Activated CD8-positive, alpha-beta T cell treated with anti-CD3 and anti-CD28 coated beads for 36 hours (primary cell): ENCODE measurements at places on chromosomes 4 and X. TPM values are rescaled to one million over a fixed set of nuclear protein-coding genes. Genes with fewer than 3 reads are reported as not detected.

Gene TENT5D
- total RNA-seq: not detected

Gene SHROOM4
- not detected for total RNA-seq

Gene CFAP299
- not detected for total RNA-seq

Gene SYNPO2
- 0.18 TPM for total RNA-seq

- H3K4me1 ChIP-seq: no peaks in the 10 kb centered on the region
- DNase-seq: no peak
- no peaks in the 10 kb centered on the region for H3K36me3 ChIP-seq
- no peak overlapping the region for H3K4me3 ChIP-seq
- H3K27me3 ChIP-seq: no peaks in the 10 kb centered on the region
- H3K27ac ChIP-seq: no peak overlapping the region
These were observed 90.1 kb downstream of the CEP44 start for GRCh38 chr4:174373821-174374220.

- H3K27me3 ChIP-seq: peaks cover 29% of the 10 kb centered on the region
- no peaks in the 10 kb centered on the region for H3K4me1 ChIP-seq
- no peak for DNase-seq
- no peaks in the 10 kb centered on the region for H3K36me3 ChIP-seq
These were observed at the start of gene SHROOM2 for GRCh38 chrX:9785944-9786797. SHROOM2 (plus strand) TSS chrX:9786429; CDS start chrX:9786546, 117 bp downstream.

GRCh38 chr4:4293279-4293678, 3.2 kb downstream of the ZBTB49 start:
- no peak for DNase-seq
- peaks cover 27% of the 10 kb centered on the region for H3K4me1 ChIP-seq
- no peak overlapping the region for H3K27ac ChIP-seq
- H3K27me3 ChIP-seq: no peaks in the 10 kb centered on the region
- H3K4me3 ChIP-seq: no peak overlapping the region

Gene PHKA1
- 8.0 TPM for total RNA-seq

Gene ERAS
- not detected for total RNA-seq

Gene RASL11B
- total RNA-seq: 0.29 TPM

Gene SH3BGRL
- 33.1 TPM for total RNA-seq

- peak overlapping the region; percentile 9 for H3K27ac ChIP-seq
- no peak for DNase-seq
- no peaks in the 10 kb centered on the region for H3K36me3 ChIP-seq
- H3K27me3 ChIP-seq: no peaks in the 10 kb centered on the region
- no peak overlapping the region for H3K4me3 ChIP-seq
These were observed 4.6 kb downstream of the MPP1 start for GRCh38 chrX:154800478-154801210.

DNA sequence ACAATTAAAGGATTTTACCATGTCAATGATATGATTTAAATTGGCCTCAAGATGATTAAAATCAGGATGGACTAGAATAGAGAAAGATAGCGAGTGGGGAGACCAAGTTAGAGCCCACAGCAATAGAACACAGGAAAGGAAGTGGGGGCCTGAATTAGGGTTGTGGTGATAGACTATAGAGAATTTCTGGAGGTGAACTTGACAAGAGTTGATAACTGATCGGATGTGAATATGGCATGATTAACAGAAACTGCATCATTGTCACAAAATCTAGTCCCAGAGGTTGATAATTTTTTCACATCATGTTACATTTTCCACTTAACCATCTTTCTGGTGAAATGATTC, 26.3 kb upstream of the TRPC3 start:
- peaks cover 6% of the 10 kb centered on the region for H3K4me1 ChIP-seq
- no peak overlapping the region for H3K27ac ChIP-seq
- H3K36me3 ChIP-seq: no peaks in the 10 kb centered on the region
- no peak for DNase-seq
- no peak overlapping the region for H3K4me3 ChIP-seq
- H3K27me3 ChIP-seq: peaks cover 20% of the 10 kb centered on the region
